ENCODE measurements at places on chromosomes 13 and 19.

DNA sequence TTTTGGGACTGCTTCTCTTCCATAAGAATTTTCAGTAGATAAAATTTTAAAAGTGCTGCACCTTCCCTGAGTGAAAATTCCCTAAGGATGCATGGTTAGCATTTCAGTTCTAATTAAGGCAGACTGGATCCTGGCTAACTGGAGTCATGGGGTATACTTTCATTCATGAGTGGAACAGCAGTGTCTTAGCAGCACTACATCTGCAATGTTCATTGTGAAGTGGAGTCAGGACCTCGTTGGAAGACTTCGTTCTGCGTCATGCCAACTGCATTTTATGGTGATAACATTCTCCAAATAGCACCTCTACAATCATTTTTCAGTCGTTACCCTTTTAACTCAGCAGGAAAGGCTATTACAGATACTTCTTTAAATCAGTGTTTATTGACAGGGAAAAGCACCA is 25.5 kb downstream of the PHF11 start:
- no peak for DNase-seq

GRCh38 chr13:113090806-113091205 is 14.8 kb upstream of the F7 start:
- no peak for DNase-seq

DNA sequence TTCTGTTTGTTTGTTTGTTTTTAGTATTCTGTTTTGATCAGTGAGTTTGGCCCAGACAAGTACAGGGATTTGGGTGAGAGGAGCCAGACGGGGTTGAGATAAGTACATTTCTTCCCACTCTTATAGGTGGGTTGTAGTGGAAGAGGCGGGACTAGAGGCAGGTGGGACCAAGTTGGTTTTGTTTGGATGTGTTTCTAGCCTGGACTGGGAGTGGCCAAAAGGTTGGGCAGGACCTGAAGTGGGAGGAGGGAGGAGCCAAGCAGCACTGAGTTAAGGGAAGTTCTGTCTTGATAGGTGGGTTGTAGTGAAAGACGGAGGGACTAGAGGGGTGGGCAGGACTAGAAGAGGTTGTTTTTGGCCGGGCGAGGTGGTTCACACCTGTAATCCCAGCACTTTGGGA is 9.0 kb downstream of the DNASE2 start:
- DNase-seq, result no peak

DNA sequence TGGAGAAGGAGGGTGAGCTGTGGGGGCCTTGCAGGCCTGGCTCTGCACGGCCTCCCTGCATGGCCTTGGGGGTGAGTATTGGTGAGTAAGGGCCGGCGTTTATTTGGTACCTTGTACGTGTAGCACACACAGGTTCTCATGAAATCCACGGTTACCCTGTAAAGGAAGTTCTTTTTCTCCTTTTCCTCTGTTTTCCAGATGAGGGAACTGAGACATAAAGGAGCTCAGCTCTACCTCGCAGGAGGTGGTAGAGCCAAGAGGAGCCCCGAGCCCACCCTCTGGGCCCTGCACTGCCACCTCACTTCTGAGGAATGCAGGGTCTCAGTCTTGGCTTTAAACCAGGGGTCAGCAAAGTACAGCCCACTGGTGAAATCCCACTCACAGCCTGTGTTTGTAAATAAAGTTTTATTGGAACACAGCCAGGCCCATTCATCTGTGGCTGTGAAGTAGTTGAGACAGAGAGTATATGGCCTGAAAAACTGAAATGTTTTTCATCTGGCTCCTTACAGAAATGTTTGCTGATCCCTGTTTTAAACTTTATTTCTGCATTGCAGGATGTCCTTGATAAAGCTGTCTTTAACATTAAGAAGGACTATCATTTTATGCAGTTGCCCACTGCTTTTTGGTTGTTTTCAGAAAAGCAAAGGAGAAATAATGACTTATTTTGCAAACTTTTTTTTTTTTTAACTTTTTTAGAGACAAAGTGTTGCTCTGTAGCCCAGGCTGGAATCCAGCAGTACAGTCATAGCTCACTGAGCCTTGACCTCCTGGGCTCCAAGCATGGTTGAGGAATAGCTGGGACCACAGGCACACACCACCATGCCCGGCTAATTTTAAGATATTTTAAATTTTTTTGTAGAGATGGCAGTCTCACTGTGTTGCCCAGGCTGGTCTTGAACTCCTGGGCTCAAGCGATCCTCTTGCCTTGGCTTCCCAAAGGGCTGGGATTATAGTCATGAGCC is 6.4 kb downstream of the EPN1 start:
- DNase-seq, result no peak

DNA sequence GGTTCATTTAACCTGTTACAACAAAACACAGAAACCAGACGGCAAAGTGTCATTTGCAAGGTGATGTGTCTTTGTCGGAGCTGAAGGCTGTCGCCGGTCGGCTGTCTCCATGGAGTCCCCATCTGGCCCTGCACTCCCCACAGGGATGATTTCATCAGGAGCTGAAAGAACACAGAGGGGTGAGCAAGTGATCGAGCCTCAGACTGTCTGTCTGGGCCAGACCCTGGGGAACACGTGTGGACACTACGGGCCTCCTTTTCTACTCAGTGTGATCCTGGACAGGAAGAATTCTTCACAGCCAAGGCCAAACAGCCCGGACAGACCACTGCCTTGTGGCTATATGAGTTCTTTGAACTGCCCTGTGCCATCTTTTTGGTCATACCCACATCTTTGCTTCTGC is 85.1 kb downstream of the RNASEH2B start:
- DNase-seq, result no peak

- DNase-seq, result no peak
These were observed 4.2 kb upstream of the RNF113B start for GRCh38 chr13:98181111-98181815.

GRCh38 chr13:110981379-110981778 is 66.5 kb upstream of the ANKRD10 start:
- no peak for DNase-seq

- no peak for DNase-seq
These were observed 12.9 kb downstream of the ZC3H13 start for GRCh38 chr13:46039411-46040182.

DNA sequence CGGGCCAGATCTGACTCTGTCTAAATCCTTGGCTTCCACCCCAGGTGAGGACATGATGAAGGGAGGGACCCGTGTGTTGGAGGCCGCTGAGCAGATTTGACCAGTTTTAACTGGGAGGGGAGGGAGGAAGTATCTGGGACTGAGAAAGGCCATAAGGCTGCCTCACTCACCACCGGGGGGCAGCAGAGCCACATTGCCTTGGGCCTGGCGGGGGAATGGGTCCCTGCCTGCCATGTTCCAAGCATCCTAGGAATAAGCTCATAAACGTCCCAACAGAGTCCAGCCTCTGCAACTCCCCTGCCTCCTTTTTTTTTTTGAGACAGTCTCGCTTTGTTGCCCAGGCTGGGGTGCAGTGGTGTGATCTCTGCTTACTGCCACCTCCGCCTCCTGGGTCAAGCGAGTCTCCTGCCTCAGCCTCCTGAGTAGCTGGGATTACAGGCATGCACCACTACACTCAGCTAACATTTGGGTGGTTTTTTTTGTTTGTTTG is 15.5 kb downstream of the MAST3 start:
- peak; percentile 84 for DNase-seq

DNA sequence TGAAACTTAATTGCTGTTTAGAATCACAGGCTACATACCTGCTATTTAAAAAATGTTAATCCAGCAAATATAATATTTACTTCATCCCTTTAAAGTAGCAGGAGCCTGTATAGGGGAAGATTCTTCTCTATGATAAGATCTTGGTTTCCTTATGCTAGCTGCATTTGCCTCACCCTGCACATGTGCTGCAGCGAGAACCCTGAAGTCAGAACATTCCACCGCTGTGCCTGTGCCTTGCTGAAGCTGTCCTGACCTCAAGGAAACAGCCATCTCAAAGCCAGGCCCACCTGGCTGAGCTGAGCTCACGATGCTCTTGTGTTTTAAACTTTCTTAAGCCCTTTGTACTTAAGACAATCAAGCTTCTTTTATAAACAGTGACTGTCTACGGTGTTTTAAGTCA is 355.0 kb upstream of the PCDH20 start:
- DNase-seq, result no peak

DNA sequence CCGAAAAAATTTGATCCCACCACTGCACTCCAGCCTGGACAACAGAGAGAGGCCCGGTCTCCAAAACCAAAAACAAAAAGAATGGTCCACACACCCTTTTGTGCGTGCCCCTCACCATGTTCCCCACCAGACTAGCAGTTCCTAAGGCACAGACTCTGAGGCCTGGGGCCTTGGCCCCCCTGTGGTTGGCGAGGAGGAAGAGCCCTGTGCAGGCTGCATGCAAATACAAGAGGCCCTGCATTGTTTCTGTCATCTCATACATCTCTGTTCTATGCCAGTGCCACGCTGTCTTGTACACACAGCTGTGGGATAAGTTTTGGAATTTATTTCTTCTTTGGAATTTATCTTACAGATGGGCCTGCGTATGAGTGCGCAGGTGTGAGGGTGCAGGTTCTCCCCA is 4.7 kb upstream of the YJEFN3 start:
- DNase-seq, result no peak

GRCh38 chr13:92218615-92219014 is 820.2 kb downstream of the GPC5 start:
- no peak for DNase-seq

DNA sequence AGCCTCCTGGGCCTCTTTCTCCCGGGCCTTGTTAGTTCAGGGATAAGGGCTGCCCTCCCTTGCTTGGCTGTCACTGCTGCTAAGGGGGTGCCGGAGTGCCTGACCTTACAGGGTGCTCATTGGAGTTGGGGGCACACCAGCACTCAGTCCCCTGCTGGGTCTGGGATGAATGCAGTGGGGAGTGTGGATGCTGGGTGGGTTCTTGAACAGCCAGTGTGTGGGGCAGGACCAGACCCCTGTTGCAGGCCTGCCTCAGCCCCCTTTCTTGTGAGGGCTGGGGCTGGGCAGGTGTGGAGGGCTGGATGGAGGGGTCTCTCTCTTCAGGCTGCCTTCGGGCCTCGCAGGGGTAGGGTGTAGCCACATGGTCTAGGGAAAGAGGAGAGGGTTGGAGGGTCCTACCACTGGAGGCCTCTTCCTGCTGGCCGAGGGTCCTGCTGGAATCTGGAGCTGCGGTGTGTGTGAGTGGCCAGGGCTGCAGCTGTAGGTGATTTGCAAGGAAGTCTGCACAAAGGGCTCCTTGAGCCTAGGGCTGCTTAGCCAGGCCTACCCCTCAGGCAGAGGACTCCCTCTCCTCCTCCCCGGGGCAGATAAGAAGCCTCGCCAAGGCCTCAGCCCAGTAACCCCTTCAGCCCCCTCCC is 3.2 kb downstream of the CEBPA start:
- DNase-seq, result no peak

GRCh38 chr19:57350877-57351805 is at the start of gene ZNF304:
TSS of gene ZNF304 (plus strand) at chr19:57351271. CDS start at chr19:57351665, 394 bp downstream.
- peak; percentile 90 for DNase-seq

GRCh38 chr19:55471266-55471665 is 5.2 kb upstream of the ZNF628 start:
- DNase-seq, result no peak

DNA sequence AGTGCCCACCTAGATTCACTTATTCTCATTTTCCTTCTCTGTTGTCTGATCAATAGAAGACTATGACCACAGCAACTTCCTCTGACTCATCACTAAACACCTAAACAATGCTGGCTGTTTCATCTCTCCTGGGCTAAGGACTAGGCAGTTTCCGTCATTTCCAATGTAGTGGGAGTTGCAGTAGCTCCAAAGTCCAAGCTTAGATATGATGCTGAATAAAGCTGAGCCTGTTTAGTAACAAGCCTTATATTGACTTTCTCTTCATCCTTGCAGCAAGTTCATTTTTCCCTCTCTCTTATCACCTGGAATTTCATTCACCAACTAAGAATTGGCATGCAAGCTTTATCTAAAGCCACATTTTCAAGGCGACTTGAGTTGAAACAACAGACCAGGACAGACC is 53.5 kb upstream of the PCDH9 start:
- no peak for DNase-seq

- DNase-seq, result no peak
These were observed 1581.9 kb downstream of the EFNB2 start for GRCh38 chr13:104953588-104953987.

- DNase-seq, result no peak
These were observed 139.2 kb downstream of the SLITRK5 start for GRCh38 chr13:87810391-87810801.

GRCh38 chr13:58804832-58805231 is 1173.3 kb downstream of the PCDH17 start:
- DNase-seq, result no peak

DNA sequence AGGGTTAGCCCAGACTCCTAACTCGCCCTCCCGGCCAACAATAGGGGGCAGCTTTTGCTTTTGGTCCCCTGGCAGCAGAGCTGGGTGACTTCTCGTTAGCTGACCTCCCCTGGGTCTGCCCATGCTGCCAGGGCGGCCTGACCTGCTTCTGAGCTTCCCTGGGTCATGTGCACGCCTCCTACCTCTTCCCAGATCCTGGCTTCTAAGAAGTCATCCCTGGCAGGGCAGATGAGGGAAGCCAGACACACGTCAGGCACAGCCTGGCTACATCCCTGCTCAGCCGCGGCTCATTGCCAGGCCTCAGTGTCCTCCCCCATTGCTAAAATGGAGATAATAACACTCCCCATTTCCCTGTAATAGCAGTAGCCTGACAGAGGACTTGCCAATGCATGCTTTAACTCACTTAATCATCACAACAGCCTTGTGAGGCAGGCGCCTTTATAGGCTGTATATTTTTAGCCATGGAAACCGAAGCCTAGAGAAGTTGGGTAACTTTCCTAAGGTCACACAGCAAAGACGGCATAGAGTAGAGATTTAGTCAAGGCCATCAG is 2.1 kb downstream of the KCNK6 start:
- no peak for DNase-seq

DNA sequence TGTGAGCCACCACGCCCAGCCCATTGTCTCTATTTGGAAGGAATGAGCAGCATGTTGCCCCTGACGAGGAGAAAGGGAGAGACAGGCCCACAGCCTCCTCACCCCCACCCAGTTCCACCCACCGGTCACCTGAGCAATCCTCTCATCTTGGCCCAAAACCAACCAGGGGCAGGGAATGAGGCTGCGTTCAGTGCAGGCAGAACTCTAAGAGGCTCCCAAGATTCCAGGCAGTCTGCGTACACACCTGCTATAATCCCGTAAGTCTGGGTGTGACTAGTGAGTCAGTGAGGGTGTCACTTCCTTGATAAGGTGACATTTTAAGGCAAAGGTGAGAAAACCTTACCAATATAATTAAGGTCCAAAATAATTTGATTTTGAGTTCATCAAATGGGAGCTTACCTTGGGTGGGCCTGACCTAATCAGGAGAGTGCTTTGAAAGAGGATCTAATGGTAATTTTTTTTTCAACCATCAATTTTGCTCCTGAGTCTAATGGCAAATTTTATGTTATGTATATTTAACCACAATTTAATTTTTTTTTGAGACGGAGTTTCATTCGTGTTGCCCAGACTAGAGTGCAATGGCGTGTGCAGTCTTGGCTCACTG is 26.9 kb upstream of the KLF2 start:
- DNase-seq, result no peak

DNA sequence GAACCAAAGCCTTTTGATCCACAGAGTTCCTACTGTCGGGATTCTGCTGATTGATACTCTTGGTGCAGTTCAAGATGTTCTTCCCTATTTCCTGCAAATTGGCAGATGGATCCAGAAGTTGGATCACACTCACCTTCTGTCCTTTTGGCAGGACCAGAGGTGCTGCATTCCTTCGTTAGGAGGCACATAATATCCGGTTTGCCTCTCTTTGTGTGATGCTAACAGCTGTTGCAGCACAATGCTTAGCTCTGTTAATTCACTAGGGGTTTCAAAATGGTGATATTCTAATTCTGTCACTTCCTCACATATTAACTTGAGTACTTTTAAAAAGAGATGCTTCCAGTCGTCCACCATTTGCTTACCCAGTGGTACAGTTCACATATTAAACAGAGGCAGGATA is 15.2 kb upstream of the CHST8 start:
- no peak for DNase-seq

- no peak for DNase-seq
These were observed 37.3 kb downstream of the SMARCA4 start for GRCh38 chr19:10998045-10998533.

Data from activated CD4-positive, alpha-beta memory T cell treated with anti-CD3 and anti-CD28 coated beads, Interleukin-2, amount 10 ng/mL, durations not matched to agents 7 days and 5 days (primary cell).